ENCODE measurements at places on chromosomes 1 and 21. TPM values are rescaled to one million over a fixed set of nuclear protein-coding genes. Genes with fewer than 3 reads are reported as not detected.

GUCA2A gene
- total RNA-seq: not detected

MAN1C1 gene
- total RNA-seq: 1.4 TPM

OR10Z1 gene
- not detected for total RNA-seq

FCRLB gene
- 11.5 TPM for total RNA-seq

SV2A gene
- 23.4 TPM for total RNA-seq

ZSWIM5 gene
- total RNA-seq: 0.29 TPM

CCDC17 gene
- 0.86 TPM for total RNA-seq

LAD1 gene
- not detected for total RNA-seq

SLAMF1 gene
- not detected for total RNA-seq

FCGR3A gene
- not detected for total RNA-seq

CRB1 gene
- not detected for total RNA-seq

B3GALT5 gene
- total RNA-seq: not detected

SMCP gene
- total RNA-seq: not detected

HES3 gene
- total RNA-seq: not detected

NPR1 gene
- 4.4 TPM for total RNA-seq

LRRC7 gene
- total RNA-seq: under 0.01 TPM
